GM06990 (cell line): ENCODE measurements at places on chromosomes 11 and 22.
A peak's percentile ranks its signal among the peaks of the same experiment; 100 is the strongest.

- DNase-seq, result no peak
These were observed 10.5 kb upstream of the TH start for GRCh38 chr11:2182075-2182474.

GRCh38 chr11:122170815-122171475, 54.9 kb upstream of the BLID start:
- no peak for DNase-seq

- DNase-seq, result no peak
These were observed 68.3 kb upstream of the MYOD1 start for GRCh38 chr11:17651061-17651460.

DNA sequence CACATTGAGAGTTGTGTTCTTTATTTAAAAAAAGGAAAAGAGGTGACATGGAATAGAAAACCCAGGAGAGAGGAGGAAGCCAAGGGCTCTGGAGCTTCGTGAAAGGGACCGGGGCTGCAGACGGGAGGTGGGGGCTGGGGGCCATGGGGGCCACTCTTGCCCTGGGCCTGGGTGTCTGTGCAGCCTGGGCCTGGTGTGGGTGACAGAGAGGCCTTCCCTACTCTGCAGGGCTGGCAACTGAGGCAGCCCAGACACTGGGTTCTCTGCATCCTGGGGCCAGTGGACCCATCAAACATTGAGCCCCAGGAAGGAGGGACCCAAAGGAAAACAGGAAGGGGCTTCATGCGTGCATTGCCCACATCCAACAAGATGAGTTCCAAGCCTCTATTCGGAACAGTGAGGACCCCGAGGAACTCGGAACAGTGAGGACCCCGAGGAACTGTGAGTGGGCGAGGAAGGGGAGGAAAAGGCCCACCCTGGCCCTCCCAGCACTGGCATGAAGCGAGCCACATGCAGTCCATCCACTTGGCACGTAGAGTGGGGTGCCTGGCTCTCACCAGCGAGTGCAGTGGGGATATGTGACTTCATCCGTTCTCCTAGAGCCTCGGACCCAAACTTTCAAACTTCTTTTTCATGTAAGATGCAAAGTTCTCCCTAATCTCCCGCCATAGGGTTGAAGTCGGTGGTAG, 1121.6 kb downstream of the BRD1 start:
- no peak for DNase-seq

DNA sequence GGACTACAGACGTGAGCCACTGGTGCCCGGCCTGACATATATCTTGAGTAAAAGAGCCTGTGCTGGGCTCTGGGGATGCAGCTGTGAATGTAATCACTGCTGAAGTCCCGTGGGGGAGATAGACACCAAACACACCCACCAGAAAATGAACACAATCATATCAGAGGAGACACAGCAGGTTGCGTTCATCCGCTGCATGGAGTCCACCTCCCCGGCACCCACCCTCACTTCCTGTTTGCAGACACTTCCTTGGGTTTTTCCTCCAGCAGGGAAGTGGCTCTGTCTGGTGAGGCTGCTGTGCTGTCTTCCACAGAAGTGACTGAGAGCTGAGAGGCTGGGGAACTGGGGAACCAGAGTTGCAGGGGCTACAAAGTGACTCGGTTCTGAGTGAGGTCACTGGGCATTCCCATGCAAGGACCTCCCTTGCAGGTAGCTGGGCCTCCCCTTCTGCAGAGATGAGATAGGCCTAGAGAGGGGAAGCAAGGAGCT, 7.2 kb downstream of the MICALL1 start:
- no peak for DNase-seq

DNA sequence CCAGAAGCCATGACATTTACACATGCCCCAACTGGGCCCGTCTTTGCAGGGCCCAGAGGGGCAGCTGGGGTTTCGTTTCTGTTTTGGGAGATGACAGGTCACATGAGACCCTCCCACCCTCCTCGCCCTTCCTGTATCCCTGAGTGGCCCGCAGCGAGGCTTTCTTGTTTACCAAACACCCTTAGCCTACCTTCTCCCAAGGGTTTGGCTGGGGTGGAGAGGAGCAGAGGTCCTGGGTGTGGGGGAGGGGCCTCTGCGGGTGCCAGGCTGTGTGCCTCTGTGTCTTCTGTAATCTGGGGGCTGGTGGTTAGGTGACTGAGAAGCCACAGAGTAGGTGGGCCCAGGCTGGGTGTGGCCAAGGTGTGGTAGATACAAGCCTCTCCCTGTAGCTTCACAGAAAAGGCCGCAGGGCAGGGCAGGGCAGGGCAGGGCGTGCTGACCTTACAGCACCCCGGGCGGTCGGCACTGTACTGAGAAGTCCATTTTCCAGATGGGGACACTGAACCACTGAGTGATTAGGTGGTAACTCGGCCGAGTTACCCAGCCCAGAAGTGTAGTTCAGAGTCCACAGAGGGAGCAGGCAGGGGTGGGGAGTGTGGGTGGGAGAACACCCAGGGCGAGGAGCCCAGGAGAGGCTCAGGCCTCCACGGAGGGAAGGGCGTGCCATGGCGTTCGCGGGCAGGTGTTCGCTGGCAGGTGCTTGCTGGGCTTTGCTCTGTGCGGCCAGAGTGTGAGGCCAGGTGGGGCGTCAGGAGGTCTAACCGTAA, 8.7 kb downstream of the PRR5 start:
- peak; percentile 42 for DNase-seq

GRCh38 chr11:18383388-18384156, 10.8 kb upstream of the LDHA start:
- peak; percentile 66 for DNase-seq

- no peak for DNase-seq
These were observed 426.7 kb downstream of the MIAT start for GRCh38 chr22:27084130-27084529.

- DNase-seq, result no peak
These were observed 20.2 kb upstream of the ST14 start for GRCh38 chr11:130139401-130139800.

DNA sequence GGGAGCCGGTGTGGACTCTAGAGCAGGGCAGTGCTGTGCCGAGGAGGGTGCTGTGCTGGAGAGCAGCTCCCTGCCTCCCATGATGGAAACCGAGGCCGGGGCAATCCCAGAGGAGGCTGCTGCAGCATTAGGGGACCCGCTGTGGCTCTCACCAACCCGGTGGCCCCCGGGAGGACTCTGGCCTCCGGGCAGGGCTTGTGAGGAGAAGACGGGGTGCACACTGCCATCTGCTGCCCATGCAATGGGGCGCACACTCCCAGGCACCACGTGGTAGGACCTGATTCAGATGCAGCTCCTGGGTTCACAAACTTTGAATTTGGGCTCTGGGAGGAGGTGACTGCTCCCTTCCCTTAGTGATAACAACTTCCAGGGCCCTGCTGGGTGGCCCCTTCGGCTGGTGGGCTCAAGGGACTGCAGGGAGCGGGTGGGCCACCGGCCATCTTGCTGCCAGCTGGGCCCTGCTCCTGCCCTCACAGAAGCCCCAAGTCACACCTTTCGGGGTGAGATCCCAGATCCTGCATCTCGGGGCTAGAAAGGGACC, 93.8 kb upstream of the FGF3 start:
- no peak for DNase-seq

DNA sequence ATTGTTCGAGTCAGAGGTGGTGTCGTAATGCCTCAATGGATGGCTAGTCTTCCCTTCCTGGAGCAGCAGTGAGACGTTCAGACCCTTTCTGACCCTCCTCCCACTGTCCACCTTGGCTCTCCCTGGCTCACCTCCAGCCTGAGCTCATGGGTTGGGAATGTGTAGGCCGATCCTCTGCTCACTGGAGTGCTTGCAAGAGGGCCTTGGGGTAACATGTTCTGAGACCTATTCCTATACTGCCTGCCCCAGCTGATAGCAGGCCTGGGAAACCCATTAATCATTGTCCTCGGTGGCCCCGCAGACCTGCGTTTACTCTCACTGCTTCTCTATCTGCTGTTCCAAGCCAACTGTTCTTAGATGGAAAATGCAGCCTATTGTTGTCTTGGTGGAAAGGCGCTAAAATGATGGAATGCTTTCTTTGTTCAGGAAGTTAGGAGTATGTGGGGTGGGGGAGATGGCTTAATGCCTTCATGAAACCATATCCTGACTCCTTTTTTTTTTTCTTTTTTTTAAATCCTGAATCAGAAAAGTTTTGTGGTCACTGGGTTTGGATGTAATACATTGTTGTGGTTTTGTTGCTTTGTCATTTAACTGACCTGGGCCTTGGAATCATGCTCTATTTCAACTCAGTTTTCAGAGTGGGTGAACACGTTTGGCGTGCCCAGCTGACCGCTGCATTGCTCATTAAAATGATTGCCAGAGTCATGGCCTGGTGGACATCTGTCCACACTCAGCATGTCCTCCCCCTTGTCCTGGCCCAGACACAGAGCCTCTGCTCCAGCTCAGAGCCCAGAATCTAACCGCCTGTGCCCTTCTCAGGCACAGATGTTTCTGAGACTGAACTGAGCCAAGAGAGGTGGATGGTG, 72.5 kb downstream of the MICAL2 start:
- DNase-seq, result no peak

- DNase-seq, result no peak
These were observed 75.6 kb downstream of the BRD1 start for GRCh38 chr22:49751966-49752597.

DNA sequence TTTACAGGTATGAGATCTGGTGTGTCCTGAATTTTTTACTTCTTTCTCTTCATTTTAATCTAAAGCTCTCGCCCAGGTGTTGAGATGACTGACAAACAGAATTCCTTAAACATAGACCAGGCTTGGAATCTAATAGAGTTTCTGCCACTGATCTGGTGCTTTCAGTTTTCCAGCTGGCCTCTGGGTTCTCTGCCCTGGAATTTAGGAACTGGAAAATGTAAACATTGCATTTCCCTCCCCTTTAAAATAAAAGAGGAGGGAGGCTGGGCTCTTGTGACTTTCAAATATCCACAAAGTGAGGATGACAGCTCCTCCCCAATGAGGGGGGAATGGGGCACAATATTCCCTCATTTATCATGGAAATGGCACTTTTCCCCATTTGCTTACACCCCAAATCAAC, 5.0 kb downstream of the PAMR1 start:
- DNase-seq, result no peak

DNA sequence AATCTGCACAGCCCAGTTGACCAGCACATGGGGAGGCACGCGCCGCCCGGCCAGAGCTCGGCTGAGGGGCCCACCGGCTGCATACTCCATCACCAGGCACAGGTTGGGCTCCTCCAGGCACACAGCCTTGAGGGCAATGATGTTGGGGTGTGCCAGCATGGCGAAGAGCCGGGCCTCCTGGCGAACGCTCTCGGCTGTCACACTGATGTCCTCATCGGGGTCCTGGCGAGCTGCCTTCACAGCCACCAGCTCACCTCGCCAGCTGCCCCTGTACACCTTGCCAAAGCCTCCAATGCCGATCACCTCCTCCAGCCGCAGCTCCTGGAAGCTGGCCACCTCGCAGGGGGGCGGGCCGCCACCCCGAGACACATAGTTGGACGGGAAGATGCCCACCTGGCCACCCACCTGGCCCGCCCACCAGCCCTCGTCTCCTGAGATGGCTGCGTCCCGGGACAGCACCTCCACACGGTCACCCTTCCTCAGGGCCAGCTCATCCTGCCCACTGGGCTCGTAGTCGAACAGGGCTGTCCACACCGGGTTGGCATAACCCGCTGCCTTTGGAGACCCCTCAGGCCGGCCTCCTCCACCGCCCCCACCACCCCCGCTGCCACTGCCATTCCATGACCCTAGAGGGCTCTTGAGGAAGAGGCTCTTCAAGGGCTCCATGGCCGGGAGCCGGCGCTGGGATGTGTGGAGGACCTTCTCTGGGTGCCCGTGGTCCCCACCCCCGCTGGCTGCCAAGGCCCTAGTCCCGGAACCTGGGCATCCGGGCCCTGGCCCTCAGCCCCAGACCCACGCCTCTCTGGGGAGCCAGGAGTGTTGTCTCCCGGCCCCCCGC, 711 bp downstream of the MAP3K11 start:
- DNase-seq, result no peak
